ENCODE measurements at places on chromosomes 7 and 10. TPM values are rescaled to one million over a fixed set of nuclear protein-coding genes. Genes with fewer than 3 reads are reported as not detected.

GRCh38 chr7:80014511-80014910 lies 120.1 kb upstream of the GNAI1 start:
- peaks cover 2% of the 10 kb centered on the region for H3K4me1 ChIP-seq
- DNase-seq = no peak
- no peak overlapping the region for H3K4me3 ChIP-seq

- H3K4me3 ChIP-seq = no peak overlapping the region
- H3K27ac ChIP-seq = no peak overlapping the region
- peaks cover 11% of the 10 kb centered on the region for H3K4me1 ChIP-seq
- no peaks in the 10 kb centered on the region for H3K27me3 ChIP-seq
- H3K36me3 ChIP-seq = no peaks in the 10 kb centered on the region
Observed at GRCh38 chr7:16925609-16926008, 43.8 kb upstream of the AGR3 start.

DNA sequence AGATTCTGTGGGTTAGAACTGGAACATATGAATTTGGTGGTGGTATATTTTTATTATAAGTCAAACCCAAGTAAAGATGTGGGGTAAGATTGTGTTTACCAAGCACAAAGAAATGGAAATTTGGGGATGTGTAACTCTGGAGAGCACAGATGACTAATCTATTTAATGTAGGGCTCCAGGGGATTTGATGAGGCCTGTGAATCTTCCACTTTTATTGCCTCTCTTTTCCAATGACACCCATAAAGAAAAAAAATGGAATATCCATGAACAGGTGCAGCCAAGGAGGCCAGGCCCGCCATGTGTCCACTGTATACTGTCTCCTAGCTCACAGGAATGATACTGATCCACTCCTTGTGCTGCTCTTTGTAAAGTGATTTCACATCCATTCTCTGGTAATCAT lies 2.8 kb downstream of the SRGN start:
- H3K27me3 ChIP-seq = no peaks in the 10 kb centered on the region
- no peak for DNase-seq
- no peaks in the 10 kb centered on the region for H3K4me1 ChIP-seq
- no peak overlapping the region for H3K27ac ChIP-seq

DNA sequence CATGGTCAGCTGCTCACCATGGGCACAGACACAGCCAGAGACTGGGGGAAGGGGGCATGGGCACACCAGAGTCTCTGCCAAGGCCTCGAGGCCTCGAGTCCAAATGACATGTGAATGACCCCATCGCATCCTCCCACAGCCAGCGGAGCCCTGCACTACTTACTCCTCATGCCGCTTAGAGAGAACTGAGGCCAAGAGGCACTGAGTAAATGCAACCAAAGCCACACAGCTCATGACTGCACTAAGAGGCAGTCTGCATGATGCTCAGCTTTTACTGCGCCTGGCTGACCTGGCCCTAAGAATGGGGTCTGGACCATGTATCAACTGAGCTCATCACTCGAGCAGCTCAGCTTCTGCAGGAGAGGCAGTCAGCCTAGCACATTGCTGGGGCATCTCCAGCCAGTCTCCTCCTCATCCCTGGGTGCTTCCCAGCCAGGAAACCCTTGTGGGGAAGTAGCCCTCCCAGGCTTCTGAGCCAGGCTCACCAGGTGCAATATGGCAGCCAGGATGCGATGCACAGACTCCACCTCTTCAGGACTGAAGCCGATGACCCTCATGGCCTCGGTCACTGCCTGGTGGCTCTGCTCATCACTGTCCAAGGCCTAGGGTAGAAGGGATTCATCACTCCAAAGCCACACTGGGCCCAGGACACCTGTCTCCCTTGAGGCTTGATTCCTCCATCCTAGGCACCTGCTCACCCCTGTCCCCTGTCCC lies 7.5 kb downstream of the MYO1G start:
- H3K4me1 ChIP-seq = no peaks in the 10 kb centered on the region
- no peak overlapping the region for H3K4me3 ChIP-seq
- DNase-seq = no peak
- no peaks in the 10 kb centered on the region for H3K36me3 ChIP-seq
- H3K27ac ChIP-seq = no peak overlapping the region

The GIMAP5 gene
- polyA plus RNA-seq = not detected

GRCh38 chr10:124574456-124575070 lies 112.9 kb downstream of the LHPP start:
- H3K4me3 ChIP-seq = no peak overlapping the region
- no peaks in the 10 kb centered on the region for H3K27me3 ChIP-seq
- H3K4me1 ChIP-seq = peaks cover 5% of the 10 kb centered on the region

GRCh38 chr7:120837599-120837998 lies 20.3 kb downstream of the TSPAN12 start:
- no peaks in the 10 kb centered on the region for H3K4me1 ChIP-seq
- DNase-seq = no peak
- H3K36me3 ChIP-seq = no peaks in the 10 kb centered on the region
- no peaks in the 10 kb centered on the region for H3K27me3 ChIP-seq
- no peak overlapping the region for H3K4me3 ChIP-seq

DNA sequence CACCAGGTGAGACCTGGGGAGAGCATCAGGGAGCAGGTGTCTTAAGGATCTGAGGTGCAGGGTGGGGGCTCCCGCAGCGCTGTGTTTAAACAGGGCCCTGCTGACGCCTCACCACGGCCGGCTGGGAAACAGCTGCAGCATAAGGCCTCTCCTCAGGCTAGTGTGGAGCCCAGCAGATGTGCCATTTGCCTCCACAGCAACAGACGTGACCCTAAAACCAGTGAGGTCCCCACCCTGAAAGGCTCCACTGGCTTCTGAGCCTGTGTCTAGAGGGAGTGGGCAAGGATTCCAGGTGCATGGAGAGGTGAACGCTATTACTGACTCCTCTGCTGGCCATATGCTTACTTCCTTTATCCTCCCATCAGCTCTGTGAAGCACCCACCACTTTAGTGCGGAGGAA lies 47.8 kb downstream of the SYPL1 start:
- no peaks in the 10 kb centered on the region for H3K27me3 ChIP-seq
- no peak overlapping the region for H3K4me3 ChIP-seq
- peak overlapping the region; percentile 83 for H3K27ac ChIP-seq
- no peaks in the 10 kb centered on the region for H3K36me3 ChIP-seq

All from keratinocyte (primary cell).